ELR (cell line): ENCODE measurements at places on chromosomes 16 and 17.
A peak's percentile ranks its signal among the peaks of the same experiment; 100 is the strongest.

GRCh38 chr16:21645261-21645721, 7.1 kb downstream of the IGSF6 start:
- DNase-seq, result no peak

- DNase-seq, result no peak
These were observed 15.2 kb downstream of the NXPH3 start for GRCh38 chr17:49590874-49591273.

DNA sequence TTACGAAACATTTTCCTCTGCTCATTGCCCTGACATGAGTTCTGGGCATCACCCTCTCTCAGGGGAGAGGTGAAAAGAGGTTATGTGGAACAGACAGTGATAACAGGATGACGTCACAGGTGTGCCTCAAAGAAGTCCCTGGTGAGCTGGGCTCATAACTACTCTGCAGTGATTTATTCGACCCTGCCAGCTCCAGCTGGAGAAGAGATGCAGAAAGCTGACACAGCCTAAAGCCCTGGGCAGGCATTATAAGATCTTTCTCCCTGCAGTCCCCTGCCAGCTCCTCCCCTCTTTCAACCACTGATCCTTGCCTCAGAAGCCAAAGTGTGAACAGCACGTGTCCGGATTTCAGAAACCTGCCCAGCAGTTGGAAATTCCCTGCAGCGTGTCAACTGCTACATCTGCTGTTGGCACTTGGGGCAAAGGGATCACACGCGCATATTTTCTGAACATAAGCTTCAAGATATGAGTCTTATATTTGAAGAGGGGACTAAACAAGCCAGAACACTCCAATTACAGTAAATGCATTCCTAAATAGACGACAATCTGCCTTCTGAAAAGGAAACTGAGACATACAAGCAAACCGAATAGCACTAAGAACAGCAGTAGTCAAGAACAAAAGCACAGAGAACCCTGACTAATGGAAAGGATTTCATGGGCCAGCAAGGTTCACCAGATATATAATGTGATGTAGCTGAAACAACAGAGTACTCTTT, 80.5 kb downstream of the SMG6 start:
- peak; percentile 19 for DNase-seq

GRCh38 chr16:117379-118365, 20.8 kb downstream of the NPRL3 start:
- DNase-seq, result peak; percentile 67

- peak; percentile 60 for DNase-seq
These were observed 188.0 kb upstream of the TNRC6C start for GRCh38 chr17:77770331-77771105.

GRCh38 chr17:21537302-21537701, 155.0 kb upstream of the KCNJ18 start:
- no peak for DNase-seq

- no peak for DNase-seq
These were observed 5.9 kb downstream of the RNF43 start for GRCh38 chr17:58411408-58411894.
